ENCODE measurements at places on chromosomes 13 and 19.

- peak; percentile 47 for DNase-seq
Observed at GRCh38 chr19:38319421-38320258, at the start of gene KCNK6. Gene KCNK6, plus strand, starts transcription at chr19:38319845. Its CDS starts 106 bp downstream, at chr19:38319951.

DNA sequence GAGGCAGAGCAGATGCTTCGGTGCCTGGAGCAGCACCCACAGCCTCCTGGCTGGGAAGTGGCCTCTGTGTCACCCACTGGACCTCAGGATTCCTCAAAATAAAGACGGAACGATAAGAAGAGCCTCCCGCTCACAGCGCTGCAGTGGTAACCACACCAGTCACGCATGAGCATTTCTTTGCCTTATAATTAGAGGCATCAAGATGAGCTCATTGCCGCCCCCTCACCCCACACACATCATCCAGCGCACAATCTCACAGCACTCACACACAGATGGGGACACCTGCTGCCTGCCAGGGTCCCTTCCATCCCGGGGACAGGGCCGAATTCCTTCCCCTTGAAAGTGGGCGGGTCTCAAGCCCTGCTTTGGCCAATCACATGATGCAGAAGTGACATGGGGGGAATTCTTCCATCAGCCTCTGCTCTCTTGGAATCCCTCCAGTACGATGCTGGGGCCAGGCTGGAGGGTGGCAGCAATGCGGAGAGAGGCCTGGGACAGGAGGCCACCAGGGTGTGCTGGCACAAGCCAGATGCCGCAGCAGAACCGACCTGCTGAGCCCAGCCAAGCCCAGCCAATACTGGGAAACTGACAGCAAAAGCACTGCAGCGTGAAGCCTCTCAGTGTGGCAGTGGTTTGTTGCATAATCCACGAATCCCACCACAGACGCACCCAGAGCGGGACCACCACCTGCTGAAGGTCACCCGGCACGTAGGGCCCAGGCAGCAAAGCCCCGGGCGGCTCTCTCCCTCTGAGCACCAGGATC lies 16.0 kb downstream of the PIP5K1C start:
- no peak for DNase-seq

DNA sequence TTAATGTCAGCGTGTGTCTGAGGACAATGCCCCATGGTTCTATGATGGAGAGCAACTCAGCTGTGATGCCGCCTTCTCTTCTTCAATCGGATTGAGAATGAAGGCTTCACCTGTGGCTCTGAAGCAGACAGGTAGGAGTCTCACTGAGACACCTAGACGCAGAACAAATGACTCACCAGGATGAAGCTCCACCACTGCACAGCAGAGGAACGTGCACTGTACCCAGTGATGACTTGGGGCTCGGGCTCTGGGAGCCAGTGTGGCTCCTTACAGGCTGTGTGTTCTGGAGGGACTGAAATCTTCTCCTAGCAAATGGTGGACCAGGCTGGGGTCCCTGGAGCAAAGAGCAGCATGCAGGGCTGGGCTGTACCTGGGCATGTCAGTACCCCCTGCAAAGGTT lies 44.0 kb downstream of the CCDC70 start:
- peak; percentile 36 for DNase-seq

GRCh38 chr13:108070491-108070890 lies 144.8 kb downstream of the LIG4 start:
- no peak for DNase-seq

DNA sequence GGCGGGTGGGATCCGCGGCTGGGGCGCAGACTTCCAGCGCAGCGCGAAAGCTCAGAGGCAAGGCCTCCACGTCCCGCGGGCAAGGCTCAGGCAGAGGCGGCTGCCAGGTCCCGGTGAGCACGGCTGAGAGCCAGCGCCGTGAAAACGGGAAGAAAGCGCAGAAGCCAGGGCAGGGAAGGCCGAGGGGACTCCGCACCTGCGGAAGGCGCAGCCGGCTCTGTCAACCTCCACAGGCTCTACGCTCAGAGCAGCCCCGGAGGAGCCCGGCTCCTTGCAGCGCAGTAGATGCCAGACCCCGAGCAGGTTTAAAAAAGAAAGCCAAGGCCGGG lies 131.0 kb downstream of the RNF17 start:
- DNase-seq: no peak

DNA sequence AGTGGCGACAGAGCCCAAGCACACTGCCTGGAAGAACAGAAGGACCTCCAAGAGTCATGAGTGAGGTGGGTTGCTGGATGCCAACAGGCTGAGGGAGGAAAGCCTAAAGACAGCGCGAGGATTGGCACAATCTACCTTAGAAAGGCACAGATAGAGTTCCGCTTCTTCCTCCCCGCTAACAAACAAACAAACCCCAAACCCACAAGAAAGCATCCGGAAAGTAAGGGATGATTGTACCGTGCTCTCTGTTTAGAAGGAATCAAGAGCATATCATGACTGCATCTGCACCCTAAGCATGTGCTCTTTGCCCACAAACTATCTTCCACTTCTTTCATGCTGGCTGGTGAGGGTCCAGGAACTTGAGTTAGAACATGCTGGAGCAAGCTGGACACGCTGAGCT lies 233.0 kb upstream of the KLF12 start:
- no peak for DNase-seq

DNA sequence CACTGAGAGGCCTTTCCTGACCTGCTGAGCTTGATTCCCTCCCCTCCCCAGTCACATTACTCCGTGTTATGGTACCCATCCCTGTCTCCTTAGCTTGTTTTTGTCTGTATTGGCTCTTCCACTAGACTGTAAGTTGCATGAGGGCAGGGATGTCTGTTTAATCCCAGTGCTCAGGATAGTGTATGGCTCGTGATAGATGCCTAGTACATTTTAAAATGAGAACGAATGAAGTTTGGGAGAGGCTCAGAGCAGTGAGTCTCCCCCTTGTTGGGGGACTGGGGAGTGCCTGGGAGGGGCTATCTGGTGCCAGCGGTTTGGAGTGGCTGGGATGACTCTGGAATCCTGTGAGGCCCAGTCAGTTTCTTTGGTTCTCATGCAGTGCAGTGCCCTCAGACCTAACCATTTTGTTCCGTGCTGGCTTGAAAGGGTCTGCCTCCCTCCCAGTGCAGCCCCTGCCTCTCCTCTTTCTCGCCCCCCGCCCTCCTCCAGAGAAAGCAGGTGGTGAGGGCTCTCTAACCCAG lies 35.5 kb downstream of the ACTN4 start:
- DNase-seq: no peak

GRCh38 chr13:90997951-90998350 lies 349.5 kb upstream of the MIR17HG start:
- DNase-seq: no peak

DNA sequence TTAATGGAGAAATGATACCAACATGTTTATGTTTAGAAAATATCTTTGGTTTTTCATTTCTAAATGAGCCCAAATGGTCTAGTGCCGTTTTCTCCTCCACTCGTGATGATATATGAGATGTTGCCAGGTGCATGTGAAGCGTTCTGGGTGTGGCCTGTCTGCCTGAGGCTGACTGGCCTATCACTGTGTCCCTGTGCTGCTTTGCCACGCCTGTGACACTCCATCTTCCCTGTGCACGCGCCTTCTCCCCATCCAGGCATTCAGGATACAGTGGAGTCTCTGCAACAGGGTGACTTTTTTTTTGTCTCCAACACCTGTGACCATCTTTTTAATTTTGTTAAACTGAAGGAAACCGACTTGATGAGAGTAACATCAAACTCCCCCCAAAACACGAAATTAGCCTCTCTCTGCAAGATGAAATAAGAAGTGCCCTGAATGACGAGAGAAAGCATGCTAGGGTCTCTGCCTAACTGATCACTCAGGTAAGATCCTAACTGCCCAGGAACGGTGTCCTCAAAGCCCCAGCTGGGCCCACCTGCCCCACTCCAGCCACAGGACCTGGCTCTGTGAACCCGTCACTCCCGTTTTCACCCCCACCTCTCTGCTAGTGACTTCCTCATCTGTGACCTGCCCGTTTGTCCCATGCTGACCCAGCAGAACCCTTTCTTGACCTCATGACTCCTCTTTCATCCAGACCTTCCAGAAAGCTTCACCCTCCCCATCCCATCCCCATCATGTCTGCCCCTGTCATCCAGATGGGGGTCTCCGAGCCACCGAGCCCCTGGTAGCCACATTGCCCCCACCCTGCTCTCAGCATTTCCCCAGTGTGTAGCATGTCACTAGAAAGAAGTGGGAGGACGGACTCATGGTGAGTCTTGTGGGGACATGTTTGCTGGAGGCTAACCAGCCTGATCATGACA lies 33.2 kb upstream of the TFDP1 start:
- no peak for DNase-seq

GRCh38 chr19:56597696-56598095 lies 2.6 kb downstream of the ZNF71 start:
- DNase-seq: no peak

DNA sequence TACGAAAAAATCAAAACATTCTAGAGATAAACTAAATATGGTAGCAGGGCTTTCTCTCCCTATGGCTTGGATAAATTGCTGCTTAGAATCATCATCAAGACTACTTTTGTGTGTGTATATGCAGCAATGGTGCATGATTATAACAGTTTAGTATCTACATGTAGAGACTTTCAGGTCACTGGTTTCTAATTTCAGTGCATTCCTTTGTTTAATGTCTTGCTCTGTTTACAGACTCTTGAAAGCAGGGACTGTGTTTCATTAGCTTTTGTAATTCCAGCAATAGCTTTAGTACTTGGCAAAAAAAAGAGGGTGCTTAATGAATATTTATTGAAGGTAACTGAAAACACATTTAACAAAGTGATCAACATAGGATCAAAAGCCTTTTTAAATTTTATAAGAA lies 420.7 kb downstream of the PCDH9 start:
- peak; percentile 78 for DNase-seq

- DNase-seq: no peak
Observed at GRCh38 chr19:56988299-56988698, 131.5 kb upstream of the USP29 start.

DNA sequence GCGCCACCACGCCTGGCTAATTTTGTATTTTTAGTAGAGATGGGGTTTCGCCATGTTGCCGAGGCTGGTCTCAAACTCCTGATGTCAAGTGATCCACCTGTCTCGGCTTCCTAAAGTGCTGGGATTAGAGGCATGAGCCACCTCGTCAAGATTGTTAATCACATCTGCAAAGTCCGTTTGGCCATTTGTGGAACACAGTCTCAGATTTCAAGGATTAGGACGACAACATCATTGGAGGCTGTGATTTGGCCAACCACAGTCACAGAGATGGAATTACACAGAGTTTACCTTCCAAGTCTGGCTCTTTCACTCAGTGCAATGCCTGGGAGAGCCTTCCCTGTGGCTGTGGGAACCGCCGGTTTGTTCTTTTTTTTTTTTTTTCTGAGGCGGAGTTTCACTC lies 17.8 kb downstream of the SULT2B1 start:
- no peak for DNase-seq

- no peak for DNase-seq
Observed at GRCh38 chr19:42629191-42629590, 34.5 kb upstream of the CEACAM8 start.

- peak; percentile 89 for DNase-seq
Observed at GRCh38 chr13:53198736-53199135, 170.1 kb downstream of the OLFM4 start.

- no peak for DNase-seq
Observed at GRCh38 chr13:57546942-57547341, 84.6 kb upstream of the PCDH17 start.
